ENCODE measurements at places on chromosomes 1 and 21.

DNA sequence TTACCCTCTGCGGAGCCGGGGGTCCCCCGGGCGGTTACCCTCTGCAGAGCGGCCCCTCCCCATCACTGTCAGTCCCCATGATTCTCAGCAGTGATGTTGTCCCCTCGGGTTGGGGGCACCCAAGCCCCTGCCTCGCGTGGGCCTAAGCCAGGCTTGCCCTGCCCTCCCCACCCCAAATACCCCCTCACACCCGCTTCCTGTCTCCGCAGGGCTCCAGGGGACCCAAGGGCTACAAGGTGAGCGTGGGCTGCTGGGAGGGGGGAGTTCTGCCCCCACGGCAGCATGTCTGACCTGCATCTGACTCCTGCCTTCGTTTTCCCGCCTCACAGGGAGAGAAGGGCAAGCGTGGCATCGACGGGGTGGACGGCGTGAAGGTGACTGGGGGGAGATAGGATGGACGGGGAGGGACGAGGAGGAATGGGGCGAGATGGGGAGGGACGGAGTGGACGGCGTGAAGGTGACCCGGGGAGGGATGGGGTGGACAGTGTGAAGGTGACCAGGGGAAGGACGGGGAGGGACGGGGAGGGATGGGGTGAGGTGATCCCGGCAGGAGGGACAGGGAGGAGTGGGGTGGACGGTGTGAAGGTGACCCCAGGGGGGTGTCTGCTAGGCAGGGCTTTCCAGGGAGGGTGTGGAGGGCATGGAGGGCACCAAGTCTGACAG, 8.6 kb downstream of the COL6A1 start:
- DNase-seq = no peak

DNA sequence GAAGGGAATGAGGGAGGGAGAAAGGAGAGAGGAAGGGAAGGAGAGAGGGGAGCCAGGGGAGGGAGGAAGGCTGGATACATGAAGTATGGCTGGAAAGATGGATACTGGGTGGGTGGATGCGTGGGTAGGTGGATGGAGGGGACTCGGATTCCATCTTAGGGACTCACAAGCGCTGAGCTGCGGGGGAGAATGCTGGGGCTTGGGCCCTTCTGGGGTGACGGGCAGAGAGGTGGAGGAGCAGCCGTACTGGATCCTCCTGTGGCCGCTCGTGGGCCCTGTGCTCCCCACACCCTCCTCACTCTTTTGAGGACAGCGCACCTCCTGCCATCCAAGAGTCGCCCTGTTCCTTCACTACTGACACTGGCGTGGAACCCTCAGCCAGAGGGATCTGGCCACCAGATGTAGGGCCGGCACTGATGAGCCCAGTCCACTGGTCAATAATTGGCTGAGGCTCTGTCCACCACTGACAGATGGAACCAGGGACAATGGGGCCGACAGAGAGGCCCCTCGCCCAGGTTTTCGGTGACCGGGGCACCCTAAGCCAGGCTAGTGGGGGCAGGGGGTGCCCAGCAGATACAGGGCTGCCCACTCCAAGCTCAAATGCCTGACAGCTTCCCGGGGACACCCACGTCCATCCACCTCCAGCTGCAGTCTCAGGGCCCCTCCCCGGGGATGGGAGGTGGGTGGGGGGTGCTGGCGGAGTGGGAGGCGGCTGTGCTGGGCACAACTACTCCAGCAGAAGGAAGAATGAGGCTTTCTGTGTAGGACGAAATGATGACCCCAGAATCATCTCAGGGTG, 4.4 kb upstream of the ACTRT2 start:
- DNase-seq = no peak

- DNase-seq = no peak
Measured at GRCh38 chr1:42886046-42886739, 39.8 kb downstream of the ZNF691 start.

DNA sequence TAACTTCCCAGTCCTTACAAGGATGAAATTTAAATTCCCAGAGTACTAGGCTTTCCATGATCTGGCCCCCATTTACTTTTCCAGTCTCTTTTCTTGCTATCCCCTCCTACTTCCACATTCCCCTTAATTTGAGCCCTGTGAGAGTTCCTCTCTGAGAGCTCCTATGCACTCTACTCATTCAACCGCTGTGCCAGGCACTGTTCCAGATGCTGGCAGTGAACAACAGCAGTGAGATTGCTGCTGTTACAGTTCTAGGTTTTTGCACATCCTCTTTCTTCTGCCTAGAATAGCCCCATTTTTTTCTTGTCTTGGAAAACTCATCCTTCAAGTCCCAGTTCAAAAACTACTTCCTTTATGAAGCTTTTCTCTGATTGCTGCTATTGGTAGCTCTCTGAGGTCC, 18.8 kb downstream of the ATF6 start:
- DNase-seq = no peak

DNA sequence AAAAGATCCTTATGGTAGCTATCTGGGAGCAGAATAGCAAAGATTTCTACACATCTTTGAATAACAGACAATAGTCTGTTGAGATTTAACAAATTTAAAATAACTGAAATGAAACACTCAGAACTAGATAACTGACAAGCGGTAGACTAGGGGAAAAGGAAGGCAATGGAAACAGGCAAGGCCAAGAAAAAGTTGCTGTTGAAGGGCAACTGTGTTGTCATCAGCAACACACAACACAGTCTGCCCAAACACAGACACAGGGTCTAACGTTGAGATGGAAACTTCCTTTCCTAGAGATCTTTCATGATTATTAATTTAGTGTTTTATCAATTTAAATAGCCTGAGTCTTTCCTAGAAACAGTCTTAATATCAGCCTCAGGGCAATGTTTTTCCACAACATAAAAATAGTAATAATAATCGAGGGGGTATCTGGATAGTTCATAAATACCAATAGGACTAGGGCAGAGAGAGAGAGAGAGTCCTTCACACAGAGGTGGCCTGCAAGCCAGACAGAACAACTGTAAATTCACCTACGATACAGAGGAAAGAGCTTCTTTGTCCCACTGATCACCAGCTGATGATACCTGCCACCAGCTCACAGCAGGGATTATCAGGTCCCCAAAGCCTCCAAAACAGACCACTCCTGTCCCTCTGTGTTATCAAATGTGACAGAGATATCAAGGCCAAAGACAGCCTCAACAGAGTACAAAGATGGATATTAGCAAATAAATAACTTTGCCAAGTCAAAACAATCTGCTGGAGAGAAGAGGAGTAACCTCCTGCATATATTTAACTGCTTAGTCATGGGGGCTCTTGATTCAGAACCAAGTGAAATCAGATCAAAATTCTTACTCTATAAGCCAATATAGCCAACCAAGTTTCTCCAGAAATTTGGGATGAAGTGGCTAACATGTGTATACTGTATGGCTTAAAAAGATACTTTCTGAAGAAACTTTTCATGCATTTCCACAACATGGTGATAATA, 245.3 kb downstream of the SLC45A1 start:
- DNase-seq = no peak

DNA sequence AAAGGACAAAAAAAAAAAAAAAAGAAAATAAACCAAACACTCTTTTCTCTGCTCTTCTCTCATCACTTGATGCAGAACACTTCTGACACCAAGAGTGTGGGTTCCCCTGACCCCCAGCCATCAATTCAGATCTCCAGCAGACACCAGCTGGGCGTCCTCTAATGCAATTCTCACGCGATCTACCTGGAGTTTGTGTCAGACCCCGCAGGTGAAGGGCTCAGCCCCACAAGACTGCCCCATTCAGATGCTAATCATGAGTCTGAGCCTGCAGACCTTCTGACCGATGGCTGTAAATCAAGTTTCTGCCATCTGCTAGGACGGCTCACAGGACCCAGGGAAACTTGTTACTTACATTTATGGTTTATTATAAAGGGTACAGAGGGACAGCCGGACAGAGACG, 133.6 kb upstream of the C1orf174 start:
- DNase-seq = no peak

GRCh38 chr1:223276029-223276428, 87.9 kb downstream of the SUSD4 start:
- DNase-seq = no peak

GRCh38 chr21:42565886-42566523, 52.4 kb downstream of the SLC37A1 start:
- DNase-seq = no peak

Data from CD4-positive, alpha-beta T cell treated with Interleukin-12 subunit alpha and Interleukin-12 subunit beta, for 1 hour (primary cell).